ENCODE measurements at places on chromosomes 7 and 10.

- DNase-seq, result no peak
These were observed 36.9 kb upstream of the AGR2 start for GRCh38 chr7:16841681-16842080.

DNA sequence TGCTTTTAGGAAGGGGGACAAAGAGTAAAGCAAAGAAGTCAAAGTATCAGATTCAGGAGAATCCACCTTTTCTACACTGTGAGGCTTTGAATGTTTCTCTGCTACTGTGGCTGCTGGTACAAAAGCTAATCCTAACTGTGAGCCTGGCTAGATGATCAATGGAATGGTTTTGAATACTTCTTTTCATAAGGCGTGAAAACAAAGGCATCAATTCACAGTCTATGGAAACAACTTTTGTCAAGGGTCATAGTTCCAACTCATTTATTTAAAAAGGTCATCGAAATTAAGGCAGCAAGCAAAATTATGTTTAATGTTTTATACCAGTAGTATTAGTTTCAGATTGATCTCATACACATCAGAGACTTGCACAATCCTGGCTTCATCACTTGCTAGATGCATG lies 118.1 kb downstream of the CTTNBP2 start:
- DNase-seq, result no peak

DNA sequence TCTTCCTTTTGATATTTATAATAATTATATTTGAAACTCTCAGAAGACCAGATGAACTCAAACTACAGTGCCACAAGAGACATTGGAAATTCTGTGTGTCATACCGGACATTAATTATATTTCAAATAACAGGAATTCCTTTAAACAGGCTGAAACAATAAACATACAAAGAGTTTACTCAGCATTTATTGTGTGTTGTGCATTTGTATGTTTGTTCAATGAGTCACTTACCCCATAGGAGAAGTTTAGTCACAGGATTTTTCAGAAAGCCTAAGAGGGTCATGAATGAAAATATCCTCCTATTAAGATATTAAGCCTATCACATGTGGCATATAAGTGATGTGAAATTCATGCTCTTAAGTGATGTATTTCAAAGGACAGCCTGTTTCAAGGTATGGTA lies 566.8 kb downstream of the CNTNAP2 start:
- DNase-seq, result no peak

DNA sequence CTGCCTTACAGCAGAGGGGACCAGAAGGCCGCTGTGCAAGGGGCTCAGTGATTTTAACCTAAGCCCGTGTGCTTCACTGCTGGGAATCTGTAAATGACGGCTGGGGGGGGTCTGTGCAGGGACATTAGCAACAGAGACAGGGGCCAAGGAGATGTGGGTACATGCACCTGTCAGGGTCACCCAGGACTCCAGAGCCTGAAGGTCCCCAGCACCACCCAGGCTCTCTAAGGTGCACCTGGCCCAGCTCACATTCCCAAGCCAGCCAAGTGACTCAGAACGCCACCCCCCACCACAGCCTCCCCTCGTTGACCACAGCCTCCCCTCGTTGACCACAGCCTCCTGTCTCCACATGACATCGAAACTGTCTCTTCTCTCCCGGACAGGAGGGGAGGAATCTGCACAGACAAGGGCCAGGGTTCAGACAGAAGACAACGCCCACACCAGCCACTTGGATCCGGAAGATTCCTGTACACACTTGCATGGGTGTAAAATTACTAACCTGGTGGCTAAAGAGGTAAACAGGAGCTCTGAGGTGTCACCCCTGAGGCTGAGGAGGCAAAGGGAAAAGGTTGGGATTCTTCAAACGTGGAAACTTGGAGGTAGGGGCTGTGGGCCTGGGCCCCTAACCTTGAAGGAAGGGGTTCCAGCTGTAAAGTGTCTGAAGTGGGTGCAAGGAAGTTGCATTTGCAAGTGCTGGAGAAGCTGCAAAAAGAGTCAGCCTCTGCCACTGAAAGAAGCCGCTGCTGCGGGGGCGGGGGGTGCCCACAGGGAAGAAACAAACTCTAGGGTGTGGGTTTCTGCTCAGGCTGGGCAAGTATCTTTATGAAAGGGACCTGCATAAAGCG lies 27.0 kb downstream of the CALML3 start:
- no peak for DNase-seq

GRCh38 chr10:72056113-72056512 lies 32.2 kb downstream of the SPOCK2 start:
- no peak for DNase-seq

- no peak for DNase-seq
These were observed 8.9 kb downstream of the PRRT4 start for GRCh38 chr7:128352636-128353035.

- no peak for DNase-seq
These were observed 28.4 kb upstream of the LRRC18 start for GRCh38 chr10:48968036-48968435.

DNA sequence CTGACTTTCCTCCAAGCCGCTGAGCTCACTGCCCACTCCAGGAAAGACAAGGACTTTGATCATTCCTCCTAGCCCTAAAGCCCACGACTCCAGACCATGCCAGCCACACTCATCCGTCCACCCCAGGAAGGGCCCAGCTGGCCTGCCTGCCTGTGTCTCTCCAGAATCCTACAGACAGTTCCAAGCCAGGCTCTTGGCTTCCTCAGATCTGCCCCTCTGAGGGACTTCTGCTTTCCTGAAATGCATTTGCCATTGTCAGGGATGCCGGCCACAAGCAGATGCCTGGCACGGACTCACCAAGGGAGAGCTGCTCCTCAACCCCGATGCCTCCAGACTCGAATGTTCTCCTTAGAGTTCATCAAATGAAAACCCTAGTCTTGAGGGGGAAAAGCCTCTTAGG lies 155.8 kb downstream of the OAT start:
- DNase-seq, result no peak

DNA sequence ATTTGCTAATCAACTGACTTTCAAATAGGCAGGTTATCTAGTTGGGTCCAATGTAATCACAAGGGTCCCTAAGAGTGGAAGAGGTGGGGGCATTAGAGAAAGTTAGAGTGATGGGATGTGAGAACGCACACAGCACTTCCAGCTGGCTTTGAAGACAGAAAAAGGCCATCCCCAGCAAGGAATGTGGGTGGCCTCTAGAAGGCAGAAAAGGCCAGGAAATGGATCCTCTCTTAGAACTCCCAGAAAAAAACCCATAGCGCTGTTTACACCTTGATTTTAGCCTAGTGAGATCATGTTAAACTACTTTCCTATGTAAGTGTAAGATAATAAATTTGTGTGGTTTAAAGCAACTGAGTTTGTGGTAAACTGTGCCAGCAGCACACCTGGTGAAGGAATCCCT lies 219.5 kb upstream of the HABP2 start:
- no peak for DNase-seq

DNA sequence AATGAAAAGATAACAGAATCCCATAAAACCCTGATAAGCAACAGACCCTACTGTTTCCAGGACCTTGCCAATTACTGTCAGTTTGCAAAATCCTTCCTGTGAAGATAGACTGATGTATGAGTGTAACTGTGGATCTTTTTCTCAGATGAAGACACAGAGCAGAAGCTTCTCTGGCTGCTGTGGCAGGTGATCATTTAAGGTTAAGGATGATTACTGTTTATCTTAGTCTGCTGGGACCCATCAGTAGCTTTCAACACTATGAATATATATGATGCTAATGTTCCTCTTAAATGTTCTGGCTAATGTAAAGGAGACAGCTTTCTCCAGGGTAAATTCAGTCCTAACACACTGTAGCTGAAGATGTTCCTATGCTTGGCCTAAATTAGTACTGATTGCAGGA lies 56.0 kb upstream of the CTTNBP2 start:
- no peak for DNase-seq

- DNase-seq, result no peak
These were observed 3.9 kb upstream of the NOBOX start for GRCh38 chr7:144407266-144407931.

DNA sequence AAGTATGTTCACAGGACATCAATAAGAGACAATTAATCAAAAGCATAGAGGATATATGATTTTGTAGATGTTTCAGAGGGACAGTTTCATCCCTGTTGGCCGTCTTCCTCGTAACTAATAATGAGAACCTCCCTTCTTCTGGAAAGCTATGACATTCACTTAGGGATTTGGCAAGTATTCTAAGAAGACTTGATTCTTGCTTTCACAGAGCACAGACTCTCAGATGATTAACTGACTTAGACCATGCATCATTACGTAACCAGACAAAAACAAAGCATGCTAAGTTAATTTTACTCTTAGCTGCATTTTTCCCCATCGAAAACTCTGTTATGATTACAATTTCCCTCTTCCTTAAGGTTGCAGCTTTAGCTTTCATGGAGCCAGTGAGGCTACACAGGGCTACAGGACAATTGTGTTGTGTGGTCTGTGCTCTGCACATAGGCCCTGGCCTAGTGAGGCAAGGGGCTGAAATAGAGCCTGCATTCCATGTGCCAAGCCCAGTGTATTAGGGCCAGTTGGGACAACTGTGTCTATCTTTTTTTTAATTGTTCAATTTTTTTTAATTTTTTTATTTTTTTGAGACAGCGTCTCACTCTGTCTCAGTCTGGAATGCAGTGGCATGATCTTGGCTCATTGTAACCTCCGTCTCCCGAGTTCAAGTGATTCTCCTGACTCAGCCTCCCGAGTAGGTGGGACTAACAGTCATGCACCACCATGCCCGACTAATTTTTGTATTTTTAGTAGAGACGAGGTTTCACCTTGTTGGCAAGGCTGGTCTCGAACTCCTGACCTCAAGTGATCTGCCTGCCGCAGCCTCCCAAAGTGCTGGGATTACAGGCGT lies 105.3 kb downstream of the PLXDC2 start:
- DNase-seq, result no peak
